AG04450 (cell line): ENCODE measurements at places on chromosomes 16 and 17.

DNA sequence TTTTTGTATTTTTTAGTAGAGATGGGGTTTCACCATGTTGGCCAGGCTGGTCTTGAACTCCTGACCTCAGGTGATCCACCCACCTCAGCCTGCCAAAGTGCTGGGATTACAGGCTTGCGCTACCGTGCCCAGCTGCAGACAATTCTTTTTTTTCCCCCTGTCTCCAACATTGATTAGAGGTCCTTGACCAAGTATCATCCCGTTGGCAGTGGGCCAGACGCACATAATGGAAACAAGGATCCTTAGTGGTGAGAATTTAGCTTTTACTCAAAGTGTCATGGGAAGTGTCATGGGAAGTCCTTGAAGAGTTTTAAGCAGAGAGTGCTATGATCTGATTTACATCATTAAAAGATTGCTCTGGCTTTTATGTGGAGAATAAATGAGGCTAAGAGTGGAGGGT is 2.1 kb upstream of the FBXO47 start:
- no peak for DNase-seq

- DNase-seq, result no peak
Measured at GRCh38 chr17:6706996-6707395, 6.2 kb downstream of the SLC13A5 start.

GRCh38 chr16:68360956-68361355 is 50.1 kb downstream of the PRMT7 start:
- DNase-seq, result no peak

- DNase-seq, result no peak
Measured at GRCh38 chr17:77200711-77201110, 59.9 kb downstream of the SEC14L1 start.

- no peak for DNase-seq
Measured at GRCh38 chr16:730666-731509, 4.0 kb downstream of the HAGHL start.

DNA sequence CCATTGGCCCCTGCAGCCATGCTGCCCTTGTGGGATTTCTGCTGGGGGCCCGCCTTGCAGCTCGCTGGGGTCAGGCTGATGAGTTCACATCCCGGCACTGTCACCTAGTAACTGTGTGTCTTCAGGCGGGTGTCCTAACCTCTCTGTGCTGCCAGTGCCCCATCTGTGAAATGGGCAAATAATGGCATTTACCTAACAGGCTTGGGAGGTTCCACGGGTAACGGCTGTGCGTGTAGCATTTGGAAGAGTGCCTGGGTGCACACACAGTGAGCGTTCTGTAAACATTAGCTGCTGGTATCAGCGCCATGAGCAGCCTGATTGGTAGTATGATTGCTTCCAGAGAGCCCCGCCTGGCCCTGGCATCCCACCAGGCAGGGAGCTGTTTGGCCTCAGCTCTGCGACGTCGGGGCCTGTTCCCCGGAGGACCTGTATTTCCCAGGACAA is 167.3 kb upstream of the GSE1 start:
- DNase-seq, result no peak

DNA sequence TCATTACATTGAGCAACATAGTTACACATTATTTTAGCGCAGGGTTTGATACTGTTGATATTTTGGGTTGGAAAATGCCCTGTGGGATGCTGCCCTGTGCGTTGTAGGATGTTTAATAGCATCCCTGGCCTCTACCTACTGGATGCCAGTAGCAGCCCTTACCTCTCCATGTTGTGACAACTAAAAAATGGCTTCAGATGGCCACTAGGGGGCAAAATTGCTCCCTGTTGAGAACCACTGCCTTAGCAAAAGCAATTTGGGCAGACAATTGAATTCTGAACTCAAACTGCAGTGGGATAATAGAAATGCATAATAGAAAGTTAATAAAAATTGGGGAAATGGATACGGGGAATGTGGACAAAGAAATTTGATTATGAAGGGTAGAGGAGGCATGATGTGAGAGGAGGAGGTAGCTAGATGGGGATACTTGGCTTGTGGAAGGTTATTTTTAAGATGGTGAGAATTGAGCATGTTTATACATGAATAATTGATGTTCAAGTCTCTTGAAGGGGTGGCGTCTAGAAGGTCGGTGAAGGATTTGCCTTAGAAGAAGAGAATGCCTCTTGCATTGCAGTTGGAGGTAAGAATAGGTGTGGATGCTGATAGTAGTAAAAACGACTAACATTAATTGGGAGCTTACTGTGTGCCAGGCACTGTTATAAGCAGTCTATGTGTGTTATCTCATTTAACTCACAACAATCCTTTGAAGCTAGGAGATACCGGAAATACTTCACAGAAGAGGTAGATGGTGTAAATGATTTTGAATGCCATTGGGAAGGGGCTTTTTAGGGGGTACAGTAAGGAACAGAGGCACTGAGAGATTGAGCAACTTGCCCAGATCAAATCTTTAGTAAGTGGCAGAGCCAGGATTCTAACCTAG is 19.0 kb downstream of the HEATR9 start:
- peak; percentile 32 for DNase-seq

- no peak for DNase-seq
Measured at GRCh38 chr16:48342591-48342990, 42.6 kb downstream of the SIAH1 start.

GRCh38 chr16:22659933-22660332 is 149.2 kb downstream of the NPIPB5 start:
- DNase-seq, result no peak

DNA sequence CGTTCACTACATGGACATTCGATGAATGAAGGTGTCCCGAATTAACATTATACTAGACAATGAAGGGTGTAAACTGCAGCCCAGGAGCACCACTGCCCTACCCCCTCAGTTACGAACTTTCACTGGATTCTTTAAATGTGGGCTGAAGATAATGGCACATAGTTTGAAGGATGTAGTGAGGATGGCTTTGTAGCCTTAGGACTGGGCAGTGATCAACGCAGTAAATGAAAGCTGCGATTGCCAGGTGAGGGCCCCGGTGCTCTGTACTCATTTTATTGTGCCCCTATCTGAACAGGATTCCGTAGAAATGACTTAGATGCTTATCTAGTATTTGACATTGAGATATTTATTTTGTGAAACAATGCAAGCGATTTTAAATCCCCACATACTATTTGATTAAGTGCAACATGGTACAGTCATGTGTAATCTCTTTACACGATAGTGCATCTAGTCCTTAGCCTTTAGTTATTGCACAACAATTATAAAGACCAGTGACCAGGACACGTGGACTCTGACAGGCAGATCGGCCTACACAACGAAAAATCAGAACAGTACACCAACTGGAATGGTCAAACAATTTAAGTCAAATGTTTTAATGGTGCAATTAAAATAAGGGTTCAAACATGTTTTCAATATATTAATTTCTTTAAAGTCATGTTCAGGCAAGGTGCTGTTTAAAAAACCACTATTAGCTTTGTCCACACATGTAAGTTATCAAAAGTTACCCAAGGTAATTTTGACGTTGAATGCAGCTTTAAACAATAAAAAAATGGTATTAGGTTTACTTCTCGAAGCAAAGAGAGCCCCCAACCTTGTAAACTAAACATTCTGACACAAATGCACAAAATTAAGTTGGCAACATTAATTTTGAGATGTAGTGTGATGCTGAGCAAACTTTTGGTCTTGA is 17.4 kb upstream of the ERN1 start:
- no peak for DNase-seq

DNA sequence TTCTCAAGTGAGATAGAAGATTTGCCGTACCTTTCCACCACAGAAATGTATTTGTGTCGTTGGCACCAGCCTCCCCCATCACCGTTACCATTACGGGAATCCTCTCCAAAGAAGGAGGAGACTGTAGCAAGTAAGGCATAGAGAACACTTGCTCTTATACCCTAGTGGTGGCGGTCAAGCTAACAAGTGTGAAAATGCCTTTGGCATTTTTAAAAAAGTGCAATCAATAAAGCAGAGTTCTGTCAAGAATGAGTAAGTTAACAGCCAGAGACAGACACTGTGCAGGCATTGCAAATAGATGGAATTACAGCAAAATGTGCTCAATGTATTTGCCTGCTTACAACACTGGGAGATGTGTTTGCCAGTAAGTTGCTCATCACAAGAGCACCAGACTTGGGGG is 7.7 kb downstream of the MSL1 start:
- no peak for DNase-seq

- DNase-seq, result no peak
Measured at GRCh38 chr16:22353933-22354541, 20.4 kb downstream of the CDR2 start.

DNA sequence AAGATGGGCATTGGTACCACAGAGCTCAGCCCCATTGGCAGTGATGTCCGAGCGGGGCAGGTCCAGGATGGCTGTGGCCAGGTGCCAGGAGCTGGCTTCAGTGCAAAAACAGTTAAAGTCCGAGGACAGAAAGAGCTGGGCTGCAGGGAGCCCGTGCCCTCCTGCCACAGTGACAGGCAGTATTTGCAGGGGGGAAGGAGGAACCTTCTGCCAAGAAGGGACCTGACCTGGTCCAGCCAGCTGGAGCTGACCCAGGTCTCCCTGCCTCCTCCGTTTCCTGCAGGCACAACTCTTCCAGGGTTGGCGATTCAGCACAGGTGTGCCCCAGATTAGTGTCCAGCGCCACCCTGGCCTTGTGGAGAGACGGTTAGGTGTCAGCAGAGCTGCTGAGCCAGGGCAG is 199.0 kb downstream of the ENGASE start:
- no peak for DNase-seq

DNA sequence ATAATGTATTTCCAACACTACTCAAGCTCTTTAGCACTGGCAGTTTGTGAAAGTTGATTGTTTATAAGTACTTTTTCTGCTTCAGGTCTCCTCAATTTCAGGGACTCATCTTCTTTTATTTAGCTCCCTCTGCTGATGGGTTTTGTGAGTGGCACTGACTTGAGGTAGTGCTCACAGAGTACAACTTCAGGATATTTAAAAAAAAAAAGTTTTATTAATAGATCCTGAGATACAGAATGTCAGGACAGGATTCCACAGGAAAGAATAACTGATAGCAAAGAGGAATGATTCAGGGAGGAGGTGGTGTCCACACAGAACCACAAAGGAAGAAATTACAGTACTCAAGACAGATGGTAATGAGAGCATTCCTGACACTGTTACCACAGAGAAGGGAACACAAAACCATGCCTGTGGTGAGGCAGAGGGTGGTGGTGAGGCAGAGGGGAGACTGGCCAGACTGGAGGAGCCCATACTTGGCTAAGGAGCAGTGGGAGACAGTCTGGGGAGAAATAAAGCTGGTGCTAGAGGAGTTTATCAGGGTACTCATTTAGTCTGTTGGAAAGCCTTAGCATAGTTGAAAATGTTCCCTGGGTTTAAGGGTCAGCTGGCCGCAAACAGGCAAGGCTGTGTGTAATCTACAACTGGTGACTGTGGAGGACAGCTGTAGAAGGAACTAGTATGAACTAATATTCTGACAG is 63.7 kb downstream of the SPAG9 start:
- DNase-seq, result peak; percentile 61

GRCh38 chr17:17696882-17697633 is 15.8 kb downstream of the RAI1 start:
- DNase-seq, result no peak

DNA sequence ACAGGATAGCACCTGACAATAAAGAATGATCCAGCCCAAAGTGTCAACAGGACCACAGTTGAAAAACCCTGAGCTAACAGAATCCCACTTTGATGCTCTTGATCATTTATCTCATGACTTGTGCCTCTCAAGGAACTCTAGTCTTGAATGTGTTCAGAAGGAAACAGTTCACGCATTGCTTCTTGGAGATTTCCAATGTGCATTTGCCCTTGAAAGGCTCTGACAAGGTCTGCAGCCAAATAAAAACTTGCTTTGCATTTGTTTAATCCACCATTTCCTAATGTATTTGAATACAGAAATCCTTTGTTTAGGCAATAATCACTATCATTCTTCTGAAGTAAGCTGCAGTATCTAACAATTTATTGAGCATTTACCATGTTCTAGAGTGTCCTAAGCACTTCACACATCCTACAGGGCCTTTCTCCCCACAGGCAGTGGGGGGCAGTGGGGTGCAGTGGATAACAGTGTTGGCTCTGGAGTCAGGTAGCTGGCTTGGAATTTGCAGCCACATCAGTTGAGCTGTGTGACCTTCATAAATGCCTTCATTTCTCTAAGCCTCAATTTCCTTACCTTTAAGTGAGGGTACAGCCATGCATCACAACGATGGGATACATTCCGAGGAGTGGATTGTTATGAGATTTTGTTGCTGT is 239.7 kb downstream of the XYLT1 start:
- no peak for DNase-seq

- DNase-seq, result no peak
Measured at GRCh38 chr16:3149193-3149530, 14.3 kb downstream of the ZNF213 start.

- no peak for DNase-seq
Measured at GRCh38 chr16:24428756-24429155, 110.6 kb upstream of the RBBP6 start.

GRCh38 chr16:26365161-26365940 is 673.6 kb downstream of the HS3ST4 start:
- DNase-seq, result no peak

DNA sequence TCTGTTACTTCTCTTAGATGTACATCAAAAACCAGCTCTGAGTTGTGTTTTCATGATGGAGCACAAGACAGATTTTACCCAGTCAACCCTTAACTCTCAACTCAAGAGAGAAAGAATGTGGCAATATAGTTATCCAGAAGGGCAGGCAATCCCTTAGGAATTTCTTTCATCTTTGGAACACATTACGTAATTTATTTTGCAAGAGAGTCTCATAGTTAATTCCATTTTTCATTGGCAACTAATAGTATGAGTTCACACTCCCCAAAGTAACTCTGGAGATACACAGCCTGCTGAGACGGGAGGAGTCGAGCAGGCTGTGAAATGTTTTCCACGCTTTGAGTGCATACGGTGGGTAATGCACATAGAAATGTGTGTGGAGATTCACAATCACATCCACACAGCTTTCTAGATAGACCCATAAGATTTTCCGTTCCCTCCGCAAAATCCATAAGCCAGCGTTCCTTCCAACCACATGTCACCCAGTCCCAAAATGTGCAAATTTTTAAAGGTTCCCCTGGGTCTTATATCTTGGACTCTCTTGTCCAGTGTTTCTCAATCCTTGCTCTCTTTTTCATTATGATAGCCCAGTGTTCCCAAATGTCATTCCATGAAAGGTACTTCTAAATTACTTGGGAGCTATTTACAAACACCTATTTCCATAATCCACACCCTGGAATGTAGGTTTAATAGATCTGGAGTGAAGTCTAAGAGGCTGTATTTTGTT is 8.4 kb upstream of the CDRT4 start:
- DNase-seq, result no peak

- DNase-seq, result no peak
Measured at GRCh38 chr17:75321506-75321905, 32.3 kb upstream of the SLC25A19 start.
